ENCODE measurements at places on chromosomes 5 and 9.

DNA sequence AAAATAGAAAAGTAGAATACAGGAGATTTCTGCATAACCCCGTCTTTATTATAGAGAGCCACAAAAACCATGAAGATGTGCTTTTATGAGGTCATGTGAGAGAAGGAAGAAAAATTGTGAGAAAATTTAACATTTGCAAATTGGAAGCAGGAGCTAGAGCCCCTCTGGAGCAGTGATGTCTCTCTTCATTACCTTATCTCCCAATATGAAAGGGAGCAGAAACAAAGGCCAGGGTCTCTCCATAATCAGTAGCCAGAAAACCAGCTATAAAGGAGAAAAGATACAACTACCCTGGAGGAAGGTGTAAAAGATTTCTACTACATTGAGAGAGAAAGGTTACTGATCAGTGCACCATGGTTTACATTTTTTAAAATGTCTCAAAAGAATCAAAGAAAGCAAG, 53.2 kb upstream of the ITGA1 start:
- DNase-seq = no peak

DNA sequence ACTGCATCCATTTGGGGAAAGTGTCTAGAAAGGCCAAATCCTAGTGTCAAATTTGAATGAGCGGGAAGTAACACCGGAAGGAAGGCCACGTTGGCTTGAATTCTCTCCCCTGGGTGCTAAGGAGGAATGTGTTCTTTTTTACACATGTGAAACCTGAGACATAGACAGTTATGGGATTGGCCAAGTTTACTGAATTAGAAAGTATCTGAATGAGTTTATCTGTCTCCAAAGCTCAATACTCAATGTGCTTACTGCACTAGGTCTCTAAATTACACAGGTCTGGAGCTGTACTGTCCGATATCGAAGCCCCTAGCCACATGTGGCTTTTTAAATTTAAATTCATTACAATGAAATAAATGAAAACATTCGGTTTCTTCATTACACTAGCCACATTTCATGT, 6.0 kb downstream of the DMRT1 start:
- no peak for DNase-seq

DNA sequence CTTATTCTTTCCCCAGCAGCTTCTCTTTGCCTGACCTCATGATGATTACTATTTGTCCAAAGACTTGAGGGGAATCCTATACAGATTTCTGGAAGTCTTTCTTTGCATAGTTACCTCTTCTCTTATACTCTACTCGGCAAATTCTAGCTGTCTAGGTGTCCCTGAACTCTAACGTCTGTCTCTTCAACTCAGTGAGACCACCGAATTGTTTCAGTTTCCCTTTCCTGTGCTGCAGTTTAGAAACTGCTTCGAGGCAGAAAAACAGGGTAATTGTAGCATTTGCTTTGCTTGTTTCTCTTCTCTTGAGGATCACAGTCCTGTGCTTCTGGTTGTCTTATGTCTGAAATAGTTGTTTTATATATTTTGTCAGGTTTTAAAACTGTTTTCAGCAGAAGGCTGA, 14.8 kb downstream of the LVRN start:
- no peak for DNase-seq

- DNase-seq = no peak
These were observed 35.1 kb upstream of the ORM1 start for GRCh38 chr9:114287763-114288192.

- DNase-seq = no peak
These were observed 340.6 kb downstream of the CAAP1 start for GRCh38 chr9:26551971-26552370.

GRCh38 chr9:73916016-73916673, 581.0 kb upstream of the RORB start:
- DNase-seq = no peak

GRCh38 chr5:171312129-171312974, 3.3 kb downstream of the TLX3 start:
- no peak for DNase-seq
